ENCODE measurements at places on chromosomes 13 and 19.

DNA sequence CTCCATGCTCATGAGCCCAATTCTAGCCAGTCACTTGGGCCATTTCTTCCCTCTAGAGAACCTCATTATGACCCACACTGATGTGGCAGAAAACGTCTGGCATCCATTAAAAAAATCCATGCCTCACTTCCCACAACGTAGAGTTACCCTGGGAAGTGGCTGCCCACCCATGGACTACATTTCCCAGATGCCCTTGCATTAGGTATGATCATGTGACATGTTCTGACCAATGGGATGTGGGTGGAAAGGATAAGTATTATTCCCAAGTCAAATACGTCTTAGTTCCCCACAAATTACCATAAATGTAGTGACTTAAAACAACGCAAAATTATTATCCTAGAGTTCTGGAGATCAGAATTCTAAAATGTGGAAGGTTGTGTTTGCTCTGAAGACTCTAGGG, 47.9 kb upstream of the ZNRF4 start:
- no peak for DNase-seq

DNA sequence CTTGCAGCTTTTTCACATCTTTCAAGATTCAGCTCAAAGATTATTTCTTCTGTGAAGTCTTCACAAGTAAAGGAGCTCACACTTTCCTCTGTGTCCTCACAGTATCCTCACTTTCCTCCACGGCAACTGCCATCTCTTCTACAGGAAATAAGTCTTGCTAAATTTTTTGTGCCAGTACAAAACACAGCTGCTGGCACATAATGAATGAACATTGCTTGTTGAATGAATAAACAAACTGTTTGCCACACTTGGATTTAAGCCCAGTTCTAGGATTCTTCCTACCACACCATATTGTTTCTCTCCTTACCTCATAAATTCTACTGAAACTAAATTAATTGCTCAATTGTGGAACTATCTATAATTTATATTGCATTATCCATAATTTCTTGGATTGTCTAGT, 59.5 kb downstream of the RAP2A start:
- DNase-seq: no peak

GRCh38 chr19:4216846-4217245, 12.5 kb upstream of the EBI3 start:
- DNase-seq: no peak

- no peak for DNase-seq
These were observed 264.1 kb downstream of the NDFIP2 start for GRCh38 chr13:79745081-79745480.

DNA sequence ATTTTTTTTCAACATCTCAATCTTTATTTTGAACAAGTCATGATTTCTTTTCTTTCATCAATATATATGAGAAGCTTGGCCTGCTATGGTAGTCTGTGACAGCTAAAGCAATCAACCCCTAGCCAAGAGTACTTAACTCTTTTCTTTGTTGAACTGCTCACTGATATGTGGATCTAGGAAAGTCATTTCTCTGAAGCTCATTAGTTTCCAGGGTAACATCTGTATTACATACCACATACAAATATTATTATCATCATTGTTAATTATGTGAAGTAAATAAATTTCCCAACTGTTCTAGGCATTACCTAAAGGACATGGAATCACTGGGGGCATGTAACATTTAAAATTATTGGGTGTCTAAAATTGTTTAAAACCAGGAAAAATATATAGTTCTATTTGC, 267.3 kb downstream of the DCT start:
- no peak for DNase-seq

DNA sequence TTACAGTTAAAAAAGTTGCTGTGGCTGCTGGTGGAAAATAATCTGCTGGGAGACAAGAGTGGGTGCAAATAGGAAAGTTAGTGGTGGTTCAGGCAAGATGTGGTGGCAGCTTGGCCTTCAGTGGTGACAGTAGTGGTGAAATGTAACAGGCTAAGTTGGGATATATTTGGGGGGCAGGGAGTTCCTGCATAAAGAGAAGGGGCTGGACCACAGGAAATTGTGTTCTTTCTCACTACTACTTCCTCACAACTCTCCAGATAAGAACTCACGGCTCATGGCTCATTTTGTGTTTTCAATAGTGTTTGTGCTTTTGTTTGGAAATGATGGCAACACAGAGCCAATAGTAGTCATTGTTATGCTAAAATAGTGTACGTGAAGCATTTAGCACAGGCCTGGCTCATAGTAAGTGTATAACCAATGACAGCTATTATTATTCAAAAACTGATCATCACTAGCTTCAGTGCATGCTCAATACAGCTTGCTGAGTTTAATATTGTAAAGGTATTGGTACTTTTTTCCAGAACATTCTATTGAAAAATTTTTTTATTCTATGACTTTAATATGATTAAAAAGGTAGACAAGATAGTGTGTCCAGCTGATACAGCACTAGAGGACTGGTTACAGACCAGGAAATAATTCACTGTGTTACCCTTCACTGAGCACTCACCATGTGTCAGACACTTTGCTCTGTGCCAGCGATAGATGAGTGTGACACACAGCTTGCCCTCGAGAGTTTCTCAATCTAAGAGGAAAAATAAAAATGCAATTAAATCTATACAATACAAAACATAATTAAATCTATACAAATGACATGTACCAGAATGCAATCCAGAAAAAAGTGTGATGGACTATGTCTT, 209.8 kb downstream of the POU4F1 start:
- DNase-seq: no peak

DNA sequence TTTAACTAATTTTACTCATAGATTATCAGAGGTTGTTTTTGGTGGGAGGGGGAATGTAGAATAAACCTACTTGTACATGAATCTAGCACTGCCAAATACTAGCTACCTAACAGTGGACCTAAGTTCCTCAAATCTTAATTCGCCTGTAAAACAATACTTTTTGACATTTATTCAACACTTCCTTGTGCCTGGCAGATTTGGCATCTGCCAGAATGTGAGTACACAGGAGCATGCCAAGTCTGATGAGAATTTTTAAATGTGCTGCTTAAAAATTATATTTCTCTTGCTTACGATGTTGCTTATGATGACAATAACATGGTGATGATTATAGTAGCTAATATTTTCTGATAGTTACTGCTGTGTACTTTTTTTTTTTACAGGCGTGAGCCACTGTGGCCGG, 240.2 kb upstream of the STARD13 start:
- no peak for DNase-seq

GRCh38 chr13:50726164-50726563, 117.3 kb downstream of the DLEU7 start:
- no peak for DNase-seq

GRCh38 chr19:16452325-16452724, 19.4 kb downstream of the EPS15L1 start:
- no peak for DNase-seq

- no peak for DNase-seq
These were observed 109.5 kb downstream of the TM9SF2 start for GRCh38 chr13:99610702-99611289.

DNA sequence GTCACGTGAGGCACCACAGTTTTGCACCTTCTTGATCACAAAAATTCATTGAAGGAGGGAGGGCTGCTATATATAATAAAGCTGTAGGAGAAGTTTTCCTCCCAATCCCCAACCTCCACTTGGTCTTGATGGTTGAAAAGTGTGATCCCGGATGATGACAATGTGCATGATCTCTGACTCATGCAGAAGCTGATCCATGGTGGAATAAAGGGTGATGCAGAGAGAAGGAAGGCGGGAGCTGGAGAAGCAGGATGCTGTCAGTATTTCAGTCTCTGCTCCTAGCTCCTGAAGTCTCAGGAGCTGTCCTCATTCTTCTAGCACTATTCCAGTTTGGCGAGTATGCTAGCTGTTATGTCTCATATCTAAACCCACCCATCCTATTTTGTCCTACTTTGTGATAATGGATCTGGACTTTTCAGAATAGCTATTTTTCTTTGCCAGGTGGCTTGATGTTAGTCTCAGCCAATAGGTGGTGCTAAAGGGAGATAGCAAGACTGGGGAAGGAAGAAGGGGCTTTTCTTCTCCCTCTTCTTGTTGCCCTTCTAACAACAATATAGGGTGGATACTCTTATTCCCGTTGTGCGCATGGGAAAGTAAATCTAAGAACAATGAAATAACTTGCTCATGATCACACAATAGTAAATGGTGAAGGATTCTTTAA, 65.6 kb upstream of the HTR2A start:
- DNase-seq: no peak

DNA sequence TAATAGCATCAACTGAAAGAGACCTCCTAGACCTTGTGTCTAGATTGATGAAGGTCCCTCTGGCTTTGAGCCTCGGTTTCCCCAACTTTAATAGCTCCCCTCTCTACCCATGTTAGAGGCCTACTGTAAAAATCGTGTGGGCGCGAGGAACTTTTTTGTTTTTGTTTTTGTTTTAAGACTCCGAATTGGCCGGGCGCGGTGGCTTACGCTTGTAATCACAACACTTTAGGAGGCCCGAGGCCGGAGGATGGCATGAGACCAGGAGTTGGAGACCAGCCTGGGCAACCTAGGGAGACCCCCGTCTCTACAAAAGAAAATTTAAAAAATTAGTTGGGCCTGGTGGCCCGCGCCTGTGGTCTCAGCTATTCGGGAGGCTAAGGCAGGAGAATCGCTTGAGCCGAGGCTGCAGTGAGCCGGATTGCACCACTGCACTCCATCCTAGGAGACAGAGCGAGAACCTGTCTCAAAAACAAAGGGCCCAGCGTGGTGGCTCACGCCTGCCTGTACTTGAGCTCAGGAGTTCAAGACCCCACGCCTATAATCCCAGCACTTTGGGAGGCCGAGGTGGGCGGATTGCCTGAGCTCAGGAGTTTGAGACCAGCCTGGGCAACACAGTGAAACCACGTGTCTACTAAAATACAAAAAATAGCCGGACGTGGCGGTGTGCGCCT, 858 bp upstream of the PPP6R1 start:
- DNase-seq: no peak

- DNase-seq: no peak
These were observed 113.7 kb upstream of the SGCG start for GRCh38 chr13:23067129-23067528.

DNA sequence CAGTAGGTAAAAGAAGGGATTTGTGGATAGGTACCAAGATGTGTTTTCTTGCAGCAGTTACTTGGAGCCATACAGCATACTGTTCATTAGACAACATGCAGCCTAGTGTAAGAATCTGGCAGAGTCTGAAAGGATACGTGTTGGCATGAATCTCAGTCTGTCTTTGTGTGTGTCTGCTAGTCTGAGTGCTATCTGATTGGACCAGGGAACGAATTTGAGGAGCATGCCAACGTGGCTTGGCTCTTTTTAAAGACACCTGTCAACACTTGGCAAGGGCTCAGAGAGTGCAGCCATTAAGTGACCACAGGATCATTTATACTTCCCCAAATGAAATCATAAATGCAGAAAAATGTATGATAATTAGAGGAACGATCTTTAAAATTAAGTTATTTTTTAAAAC, 27.6 kb upstream of the ATXN8OS start:
- DNase-seq: no peak

DNA sequence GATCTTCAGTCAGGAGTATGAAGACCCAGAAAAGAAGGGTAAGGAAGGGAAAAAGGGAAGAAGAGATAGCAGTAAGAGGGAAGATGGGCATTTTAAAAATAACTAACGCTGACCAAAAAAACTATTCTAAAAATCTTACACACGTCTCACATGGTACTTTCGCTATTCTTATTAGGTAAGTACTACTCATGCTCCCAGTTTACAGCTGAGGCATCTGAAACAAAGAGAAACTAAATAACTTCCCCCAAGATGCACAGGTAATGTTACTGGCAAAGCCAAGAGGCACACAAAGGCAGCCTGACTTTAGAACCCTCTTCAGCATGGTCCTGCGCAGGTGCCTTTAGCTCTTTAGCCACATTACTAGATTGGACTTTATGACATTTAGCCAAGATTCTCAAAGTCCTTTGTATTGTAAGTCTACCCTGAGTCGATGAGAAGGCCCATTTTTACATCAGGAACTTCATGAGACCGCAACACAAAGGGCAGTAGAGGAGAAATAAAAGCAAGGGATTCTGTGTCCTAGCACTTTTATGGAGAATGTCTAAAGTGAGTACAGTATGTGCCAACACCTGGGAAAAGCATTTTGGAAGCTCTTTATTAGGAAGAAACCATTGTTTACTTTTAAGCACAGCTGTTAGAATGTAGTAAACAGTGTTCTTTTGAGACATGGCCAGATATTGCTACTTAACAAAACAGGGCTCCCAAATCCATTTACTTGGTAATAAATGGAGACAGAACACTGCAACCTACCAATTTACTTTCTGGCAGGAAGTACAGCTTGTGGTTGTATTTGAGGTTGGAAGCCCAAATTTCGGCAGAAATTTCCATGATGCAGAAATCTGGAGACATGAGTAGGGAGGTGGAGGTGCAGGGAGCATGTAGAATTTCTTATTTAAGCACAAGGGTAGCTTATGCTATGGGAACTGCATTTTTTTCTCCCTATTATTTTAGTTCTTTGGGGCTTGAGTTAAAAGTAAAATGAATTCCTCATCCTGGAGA, 250.7 kb downstream of the KCTD12 start:
- no peak for DNase-seq

- no peak for DNase-seq
These were observed 26.1 kb downstream of the ADGRE3 start for GRCh38 chr19:14648506-14648905.

DNA sequence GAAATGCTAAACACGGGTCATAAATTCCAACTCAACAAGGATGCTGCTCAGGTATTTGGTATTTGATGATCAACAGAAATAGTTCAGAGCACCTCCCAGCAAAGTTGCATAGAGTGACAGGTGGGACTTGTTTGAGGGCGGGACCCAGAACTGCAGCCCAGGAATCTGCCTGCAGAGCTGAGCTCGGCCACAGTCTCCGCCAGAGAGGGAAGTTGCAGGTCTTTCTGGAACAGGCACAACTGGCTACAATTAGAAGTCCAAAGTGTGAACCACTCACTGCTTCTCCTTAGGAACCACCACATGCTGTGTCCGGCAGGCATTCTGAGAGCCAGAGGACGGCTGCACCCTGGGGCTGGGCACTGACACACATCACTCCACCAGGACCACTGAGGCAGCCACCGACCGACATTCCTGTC, 1.1 kb downstream of the SLC15A1 start:
- DNase-seq: no peak

DNA sequence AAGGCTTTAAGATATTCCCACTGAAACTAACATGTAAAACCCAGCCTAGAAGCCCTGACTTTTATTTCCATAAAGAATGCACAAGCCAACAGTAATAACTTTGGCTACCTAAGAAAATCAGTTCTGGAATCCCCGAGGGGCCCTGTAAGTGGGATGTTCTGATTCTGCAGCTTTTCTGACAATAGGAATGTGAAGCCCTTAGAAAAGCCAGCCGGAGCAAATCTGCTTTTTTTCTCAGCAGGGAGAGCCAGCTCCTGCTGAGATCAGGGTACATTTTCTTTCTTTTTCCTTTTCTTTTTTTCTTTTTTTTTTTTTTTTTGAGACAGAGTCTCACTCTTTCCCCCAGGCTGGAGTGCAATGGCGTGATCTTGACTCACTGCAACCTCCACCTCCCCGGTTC, 8.0 kb upstream of the GARRE1 start:
- no peak for DNase-seq

DNA sequence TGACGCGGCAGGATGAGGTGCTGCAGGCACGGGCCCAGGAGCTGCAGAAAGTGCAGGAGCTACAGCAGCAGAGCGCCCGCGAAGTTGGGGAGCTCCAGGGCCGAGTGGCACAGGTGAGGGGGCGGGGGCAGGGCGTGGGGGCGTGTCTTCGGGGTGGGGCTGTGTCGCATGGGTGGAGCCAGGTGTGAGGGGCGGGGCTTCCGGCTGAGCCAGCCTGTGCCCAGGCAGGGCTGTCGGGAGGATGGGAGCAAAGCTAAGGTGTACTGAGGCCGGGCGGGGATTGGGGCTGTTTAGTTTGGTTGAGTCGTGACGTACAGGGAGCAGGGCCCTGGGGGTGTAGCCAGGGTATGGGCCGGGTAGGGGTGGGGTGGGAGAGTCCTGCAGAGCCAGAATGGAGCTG, 62.3 kb downstream of the KCNC3 start:
- DNase-seq: no peak

Data from activated B cell treated with CpG ODN at 0.5 μM for 24 hours (primary cell).